Stimulated activated CD4-positive, alpha-beta T cell treated with anti-CD3 and anti-CD28 coated beads, Interleukin-12 subunit alpha, Interleukin-12 subunit beta, amount 100 ng/mL, for 24 hours (primary cell): ENCODE measurements at places on chromosomes 2 and 18.

GRCh38 chr2:30255026-30255425 lies 23.7 kb downstream of the LBH start:
- no peak for DNase-seq

- DNase-seq = no peak
Measured at GRCh38 chr2:43125090-43125998, 101.1 kb downstream of the ZFP36L2 start.

GRCh38 chr2:241814393-241814642 lies 5.3 kb downstream of the NEU4 start:
- no peak for DNase-seq

- no peak for DNase-seq
Measured at GRCh38 chr2:157427003-157427921, 16.6 kb downstream of the CYTIP start.

GRCh38 chr2:220224691-220225543 lies 597.5 kb downstream of the SLC4A3 start:
- no peak for DNase-seq

GRCh38 chr2:227824711-227825110 lies 11.1 kb downstream of the CCL20 start:
- no peak for DNase-seq

DNA sequence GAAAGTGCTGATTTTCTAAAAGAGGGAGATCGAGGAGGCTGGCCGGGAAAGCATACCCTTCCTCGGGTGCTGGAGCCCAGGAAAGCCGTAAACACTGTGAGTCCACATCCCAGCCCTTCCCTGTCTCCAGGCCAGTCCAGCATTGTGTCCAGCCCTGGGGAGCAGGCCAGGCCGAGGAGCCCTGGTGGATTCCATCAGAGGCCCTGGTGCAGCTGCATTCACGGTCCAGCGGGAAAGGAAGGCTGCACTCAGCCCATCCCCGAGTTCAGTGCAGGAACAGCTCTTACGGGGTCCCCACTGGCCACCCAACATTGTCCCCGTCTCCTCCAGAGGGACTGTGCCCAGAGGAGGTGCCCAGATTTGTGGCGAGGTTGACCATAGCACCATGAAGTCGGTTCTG lies 218.6 kb downstream of the KLHL29 start:
- no peak for DNase-seq

DNA sequence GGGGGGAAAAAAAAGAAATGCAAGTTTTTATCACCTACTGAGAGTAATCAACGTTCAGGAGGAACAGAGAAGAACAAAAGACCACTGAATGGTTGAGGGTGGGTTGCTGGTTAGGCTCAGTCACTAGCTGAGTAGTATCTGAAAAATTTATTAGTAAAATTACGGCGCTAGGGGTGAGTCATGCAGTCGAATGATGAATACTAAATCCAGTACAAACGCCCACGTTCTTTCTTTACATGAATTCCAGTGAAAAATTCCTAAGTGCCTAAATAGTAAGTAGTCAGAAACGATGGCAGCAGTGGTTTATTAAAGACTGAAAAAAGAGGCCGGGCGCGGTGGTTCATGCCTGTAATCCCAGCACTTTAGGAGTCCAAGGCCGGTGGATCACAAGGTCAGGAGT lies 52.0 kb downstream of the TEKT4 start:
- DNase-seq = no peak

- no peak for DNase-seq
Measured at GRCh38 chr2:31475692-31476091, 61.1 kb upstream of the XDH start.

DNA sequence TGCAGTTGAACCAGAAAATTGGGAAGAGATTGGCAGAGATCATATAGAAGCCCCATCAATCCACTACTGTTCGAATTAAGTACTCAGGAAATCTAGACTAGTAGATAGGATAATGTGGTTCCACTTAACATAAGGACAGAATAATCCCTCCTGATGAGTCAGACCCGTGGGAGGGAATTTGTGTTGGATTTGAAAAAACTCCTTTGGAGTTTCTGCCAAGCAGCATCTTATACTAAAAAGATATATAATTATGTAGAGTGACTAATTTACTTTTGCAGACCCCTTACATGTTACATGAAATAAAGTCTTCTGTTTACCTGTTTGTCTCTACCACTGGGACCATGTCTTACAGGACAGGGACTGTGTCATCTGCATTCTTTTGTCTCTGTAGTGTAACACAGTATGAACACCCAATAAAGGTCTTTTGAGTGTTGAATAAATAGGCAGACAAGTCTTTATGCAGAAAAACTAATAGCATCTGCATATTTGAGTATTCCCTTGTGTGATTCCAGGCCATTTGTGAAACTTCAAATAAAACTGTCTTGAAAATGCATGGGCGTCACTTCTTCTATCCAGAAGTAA lies 122.6 kb upstream of the DNAJC10 start:
- no peak for DNase-seq

DNA sequence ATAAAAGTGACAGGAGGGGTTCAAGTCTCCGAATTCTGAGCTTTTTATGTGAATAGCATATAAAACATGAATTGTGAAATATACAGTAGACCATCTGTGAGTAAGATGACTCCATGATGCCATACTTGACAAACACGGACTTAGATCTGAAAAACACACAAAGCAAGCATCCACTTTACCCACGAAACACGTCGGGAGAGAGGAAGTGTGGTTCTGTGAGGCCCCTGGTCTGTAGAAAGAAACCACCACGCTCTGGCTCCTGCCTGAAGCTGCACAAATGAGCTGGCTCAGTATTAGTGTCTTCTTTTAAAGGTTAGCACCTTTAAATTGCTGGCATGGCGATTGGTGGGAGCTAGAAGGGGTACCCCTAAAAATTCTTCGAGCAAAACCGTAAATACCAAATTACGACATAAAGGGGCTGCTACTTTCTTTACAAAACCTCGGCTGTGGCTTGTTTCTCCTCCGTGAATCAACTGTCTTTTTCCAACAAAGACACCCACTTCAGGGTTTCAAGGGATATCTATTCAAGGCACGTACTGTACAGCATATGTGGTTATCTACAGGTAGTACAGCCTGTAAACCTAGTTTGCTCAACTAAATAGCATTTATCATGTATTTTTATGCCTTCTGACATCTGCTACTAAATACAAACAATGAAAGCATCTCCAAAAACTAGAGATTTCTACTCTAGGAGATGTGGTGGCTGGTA lies 70.9 kb downstream of the AFF3 start:
- DNase-seq = no peak

DNA sequence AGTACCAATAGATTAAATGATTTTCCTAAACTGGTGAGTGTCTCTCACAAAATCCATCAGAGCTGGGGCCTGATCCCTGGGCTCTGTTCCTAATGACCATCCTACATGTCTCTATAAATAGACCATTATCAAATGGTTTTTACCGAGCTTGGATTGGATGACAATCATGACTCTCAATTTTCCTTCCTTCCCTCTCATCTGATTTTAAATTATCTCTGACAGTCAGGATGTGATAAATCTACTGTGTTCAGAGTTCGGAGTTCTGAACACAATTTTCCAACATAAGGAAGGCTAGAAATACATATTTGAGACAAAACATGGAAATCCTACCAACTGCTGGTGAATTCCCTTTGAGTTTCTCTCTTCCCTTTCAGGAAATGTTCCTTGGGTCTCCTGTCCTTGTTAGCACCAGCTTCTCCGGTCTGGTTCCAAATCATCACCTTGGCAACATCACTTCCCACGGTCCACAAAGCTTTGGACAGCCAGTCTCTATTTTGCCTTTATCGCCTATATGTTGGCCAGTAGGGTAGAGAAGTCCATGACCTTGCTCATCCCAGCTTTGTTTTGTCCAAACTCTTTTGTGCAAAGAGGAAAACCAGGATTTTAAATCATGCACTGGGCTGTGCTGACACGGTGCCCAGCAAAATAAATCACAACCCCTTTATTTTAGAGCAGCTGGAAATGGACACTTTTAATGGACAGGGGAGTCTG lies 139.6 kb upstream of the ITGA6 start:
- no peak for DNase-seq

DNA sequence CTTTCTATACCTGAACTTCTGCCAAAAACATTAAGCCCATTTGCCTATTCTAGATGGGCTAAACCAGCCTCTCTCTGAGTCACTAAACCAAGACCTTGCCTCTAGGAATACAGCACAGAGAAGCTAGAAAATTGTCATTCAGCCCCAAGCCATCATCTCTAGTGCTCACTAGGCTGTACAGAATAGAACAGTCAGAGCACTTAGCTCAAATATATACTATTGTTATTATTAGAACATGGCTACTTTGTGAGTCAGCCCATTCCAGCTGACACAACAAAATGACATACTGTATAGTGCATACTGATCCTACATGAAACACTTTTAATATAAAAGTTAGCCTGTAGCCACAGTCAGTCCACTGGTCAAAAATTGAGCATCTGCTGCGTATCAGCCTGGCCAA lies 418.8 kb downstream of the NRXN1 start:
- DNase-seq = no peak

GRCh38 chr2:10983711-10984110 lies 72.0 kb downstream of the KCNF1 start:
- DNase-seq = no peak

DNA sequence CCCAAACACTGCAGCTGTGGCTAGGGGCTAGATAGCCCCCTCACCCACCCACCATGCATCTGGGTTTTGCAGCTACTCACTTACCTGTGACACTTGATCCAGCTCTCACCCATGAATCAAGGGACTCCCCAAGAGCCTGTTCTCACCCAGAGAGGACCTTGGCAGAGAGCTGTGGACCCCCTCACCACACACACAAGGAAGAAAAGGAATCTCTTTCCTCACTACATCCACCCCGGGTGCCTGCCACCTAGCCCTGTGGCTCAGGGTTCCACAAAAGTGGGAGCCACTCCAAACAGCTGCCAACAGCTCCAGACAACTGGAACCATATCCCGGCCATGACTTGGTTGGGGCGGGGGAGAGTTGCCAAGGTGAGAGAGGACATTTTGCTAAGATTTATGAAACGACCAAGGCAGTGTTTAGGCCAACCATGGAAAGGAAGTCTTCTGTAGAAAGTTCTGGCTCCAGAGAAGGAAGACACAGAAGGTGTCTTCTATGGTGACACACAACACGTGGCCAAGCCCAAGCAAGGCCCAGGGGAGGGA lies 522.1 kb upstream of the RAB6C start:
- no peak for DNase-seq

- no peak for DNase-seq
Measured at GRCh38 chr2:168427451-168427850, 28.6 kb upstream of the CERS6 start.

DNA sequence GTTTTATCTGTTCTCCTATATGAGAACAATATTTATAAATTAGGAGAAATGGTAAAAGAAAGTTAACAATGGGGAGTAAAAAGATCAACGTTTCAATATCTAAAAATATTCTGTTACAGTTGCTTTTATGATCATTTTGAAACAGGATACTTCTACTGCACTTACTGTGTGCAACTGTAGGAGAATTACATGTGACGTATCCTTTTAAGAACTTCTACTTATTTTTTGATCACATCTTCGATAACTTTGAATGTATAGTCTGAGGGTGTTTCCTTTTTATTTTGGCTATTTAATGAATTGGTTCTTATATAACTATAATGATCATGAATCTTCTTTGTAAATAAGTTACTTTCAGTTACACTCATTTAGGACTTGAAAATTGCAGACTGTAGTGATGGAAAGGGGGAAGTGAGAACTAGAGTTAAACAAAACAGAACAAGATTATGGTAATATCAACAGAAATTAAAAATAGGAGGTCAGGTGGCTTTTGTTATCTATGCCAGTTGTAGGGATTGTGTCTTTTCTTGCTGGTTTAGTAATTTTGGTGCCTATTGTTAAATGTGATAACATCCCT lies 109.9 kb downstream of the MSTN start:
- no peak for DNase-seq

DNA sequence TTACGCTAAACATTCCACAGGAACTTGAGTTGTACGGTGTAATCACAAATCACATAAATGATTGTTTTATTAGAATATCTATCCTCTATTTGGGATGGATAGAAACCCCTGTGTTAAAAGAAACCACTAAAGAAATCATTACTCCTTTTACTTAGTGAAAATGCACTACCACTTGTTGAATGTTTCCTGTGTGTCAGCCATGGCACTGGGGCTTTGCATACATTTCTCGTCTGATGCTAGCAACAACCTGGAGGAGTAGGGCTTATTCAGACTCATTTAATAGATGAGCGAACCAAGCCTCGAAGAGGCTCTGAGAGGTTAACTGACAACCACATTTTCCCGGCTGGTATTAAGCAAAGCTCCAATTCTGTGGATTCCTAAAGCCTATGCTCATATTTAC lies 60.5 kb upstream of the PELI1 start:
- no peak for DNase-seq

GRCh38 chr2:72863046-72863445 lies 24.2 kb upstream of the SPR start:
- DNase-seq = no peak

DNA sequence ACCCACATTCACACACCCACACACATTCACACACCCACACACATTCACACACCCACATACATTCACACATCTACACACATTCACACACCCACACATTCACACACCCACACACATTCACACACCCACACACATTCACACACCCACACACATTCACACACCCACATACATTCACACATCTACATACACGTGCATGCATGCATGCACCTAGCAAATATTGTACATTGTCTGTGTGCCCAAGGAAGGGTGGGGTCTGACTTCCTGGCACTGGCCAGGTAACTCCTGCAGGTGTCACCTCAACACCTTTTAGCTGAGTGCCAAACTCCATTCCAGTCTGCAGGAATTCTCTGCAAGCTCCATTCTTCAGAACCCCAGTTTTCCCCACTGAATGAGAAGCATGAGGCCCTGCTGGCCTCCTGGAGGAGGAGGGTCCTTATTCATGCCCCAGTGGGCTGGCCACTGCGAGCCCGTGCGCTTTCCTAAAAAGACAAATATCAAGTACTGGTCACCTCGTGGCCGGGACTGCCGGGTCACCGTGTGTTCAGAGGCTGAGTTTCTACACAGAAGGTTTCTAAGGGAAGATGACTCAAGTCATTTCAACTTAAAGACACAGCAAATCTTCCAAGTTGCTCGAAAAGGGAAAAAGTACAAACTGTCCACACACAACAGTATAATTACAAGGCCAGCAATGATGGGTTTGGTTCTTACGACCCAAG lies 131.5 kb downstream of the HDAC4 start:
- no peak for DNase-seq

- no peak for DNase-seq
Measured at GRCh38 chr18:37393945-37394609, 171.5 kb downstream of the CELF4 start.

GRCh38 chr2:39481611-39482010 lies 44.5 kb upstream of the MAP4K3 start:
- no peak for DNase-seq

- DNase-seq = no peak
Measured at GRCh38 chr2:67438337-67438736, 41.2 kb downstream of the ETAA1 start.

GRCh38 chr18:23992089-23992940 lies 22.2 kb upstream of the TTC39C start:
- no peak for DNase-seq

DNA sequence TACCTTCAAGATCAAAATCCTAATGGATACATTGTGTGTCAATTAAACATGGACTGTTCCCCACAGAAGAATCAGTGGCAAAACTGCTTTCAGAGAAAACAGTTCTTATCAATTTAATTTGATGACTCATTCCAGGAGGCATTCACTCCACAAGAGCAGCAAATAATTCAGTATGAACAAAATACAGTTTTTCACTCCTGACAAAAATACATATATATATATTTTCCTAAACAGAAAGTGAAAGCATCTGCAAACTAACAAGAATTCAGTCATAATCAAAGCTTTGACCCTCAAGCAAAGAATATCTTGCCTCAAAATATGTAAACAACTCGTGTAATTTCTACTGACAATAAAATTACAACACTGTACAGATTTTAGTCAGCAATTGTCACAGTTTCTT lies 685.1 kb upstream of the SLC8A1 start:
- no peak for DNase-seq
